ENCODE measurements at places on chromosomes 3 and 15. TPM values are rescaled to one million over a fixed set of nuclear protein-coding genes. Genes with fewer than 3 reads are reported as not detected.

DNA sequence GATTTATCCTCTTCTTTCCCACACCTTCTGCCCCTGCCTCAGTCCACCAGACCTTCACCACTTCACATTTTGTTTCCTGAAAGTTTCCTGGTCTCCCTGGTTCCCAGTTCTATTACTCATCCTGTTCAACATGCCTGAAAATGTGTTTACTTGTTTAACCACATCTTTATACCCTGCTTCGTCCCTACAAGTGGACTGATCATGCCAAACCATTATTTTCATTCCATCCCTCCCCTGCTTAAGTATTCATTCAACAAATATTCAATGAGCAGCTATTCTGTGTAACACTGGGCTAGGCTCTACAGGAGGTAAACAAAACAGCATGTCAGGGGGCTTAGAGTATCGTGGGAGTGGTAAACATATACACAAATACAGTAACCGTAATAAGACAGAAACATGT, 5.5 kb downstream of the MYO5A start:
- no peak for DNase-seq

GRCh38 chr3:125142420-125142778, 70.1 kb downstream of the SLC12A8 start:
- peak; percentile 67 for DNase-seq

The AADACL2 gene
- not detected for total RNA-seq

- DNase-seq: no peak
Measured at GRCh38 chr3:126540342-126540849, 16.4 kb downstream of the CHST13 start.

The NLGN1 gene
- total RNA-seq: 9.6 TPM

The ASB7 gene
- 11.4 TPM for total RNA-seq

The FGD5 gene
- 12.2 TPM for total RNA-seq

GRCh38 chr3:177777699-177778098, 580.4 kb upstream of the TBL1XR1 start:
- DNase-seq: peak; percentile 63

DNA sequence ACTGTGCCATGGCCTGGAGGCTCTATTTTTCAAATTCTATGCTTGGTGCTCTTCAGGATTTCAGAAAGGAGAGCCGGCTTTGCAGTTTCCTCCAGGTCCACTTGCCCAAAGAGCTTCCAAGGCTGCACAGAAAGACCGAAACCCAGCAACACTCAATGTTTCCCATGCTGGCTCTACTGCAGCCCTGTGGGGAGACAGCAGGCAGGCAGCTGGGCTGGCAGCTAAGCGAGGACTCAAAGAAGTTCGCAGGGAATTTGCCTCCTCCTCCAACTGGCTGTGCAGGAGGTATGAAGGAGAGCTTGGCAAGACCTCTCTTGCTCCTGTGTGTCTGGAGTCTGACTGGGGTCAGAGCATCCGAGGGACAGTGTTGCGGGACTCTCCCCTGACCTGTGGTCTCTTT, 17.4 kb upstream of the ITGA11 start:
- peak; percentile 11 for DNase-seq

DNA sequence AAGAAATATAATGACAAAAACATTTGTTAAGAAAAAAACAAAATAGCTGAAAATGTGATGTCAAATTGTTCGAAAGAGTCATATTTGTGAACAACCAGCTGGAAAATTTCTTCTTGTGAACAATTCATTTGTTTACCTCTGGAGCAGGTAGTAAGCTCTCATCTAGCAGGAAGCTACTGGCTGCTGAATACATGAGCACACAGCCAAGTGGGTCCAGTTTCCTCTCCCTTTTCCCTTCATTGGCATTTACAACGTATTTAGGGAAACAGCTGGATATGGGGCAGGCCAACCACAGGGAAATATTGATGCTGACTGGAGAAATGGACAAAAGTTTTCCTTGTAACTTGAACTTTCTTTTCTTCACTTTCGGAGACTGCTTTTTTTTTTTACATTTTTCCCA, 1354.7 kb upstream of the EPHA6 start:
- DNase-seq: no peak

GRCh38 chr3:71497367-71497897, 86.1 kb downstream of the FOXP1 start:
- DNase-seq: peak; percentile 58

The GCNT3 gene
- not detected for total RNA-seq

DNA sequence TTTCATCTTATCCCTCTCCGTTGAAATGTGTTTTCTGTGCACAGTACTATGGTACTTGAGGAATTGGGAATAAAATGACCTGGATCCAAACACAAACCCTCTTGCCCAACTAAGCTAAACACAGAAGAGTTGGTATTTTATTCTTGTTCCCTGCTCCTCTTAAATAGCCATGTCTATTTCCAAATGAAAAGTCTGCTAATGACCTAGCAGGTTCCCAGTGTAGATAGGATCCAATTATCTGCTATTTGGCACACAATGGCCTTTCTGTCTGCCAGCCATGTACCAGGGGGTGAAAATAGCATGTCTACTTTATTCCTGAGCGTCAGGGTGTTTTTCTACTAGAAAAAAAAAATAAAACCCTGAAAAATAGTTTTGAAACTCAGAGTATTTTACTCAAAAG, 657.0 kb upstream of the NAALADL2 start:
- DNase-seq: no peak

DNA sequence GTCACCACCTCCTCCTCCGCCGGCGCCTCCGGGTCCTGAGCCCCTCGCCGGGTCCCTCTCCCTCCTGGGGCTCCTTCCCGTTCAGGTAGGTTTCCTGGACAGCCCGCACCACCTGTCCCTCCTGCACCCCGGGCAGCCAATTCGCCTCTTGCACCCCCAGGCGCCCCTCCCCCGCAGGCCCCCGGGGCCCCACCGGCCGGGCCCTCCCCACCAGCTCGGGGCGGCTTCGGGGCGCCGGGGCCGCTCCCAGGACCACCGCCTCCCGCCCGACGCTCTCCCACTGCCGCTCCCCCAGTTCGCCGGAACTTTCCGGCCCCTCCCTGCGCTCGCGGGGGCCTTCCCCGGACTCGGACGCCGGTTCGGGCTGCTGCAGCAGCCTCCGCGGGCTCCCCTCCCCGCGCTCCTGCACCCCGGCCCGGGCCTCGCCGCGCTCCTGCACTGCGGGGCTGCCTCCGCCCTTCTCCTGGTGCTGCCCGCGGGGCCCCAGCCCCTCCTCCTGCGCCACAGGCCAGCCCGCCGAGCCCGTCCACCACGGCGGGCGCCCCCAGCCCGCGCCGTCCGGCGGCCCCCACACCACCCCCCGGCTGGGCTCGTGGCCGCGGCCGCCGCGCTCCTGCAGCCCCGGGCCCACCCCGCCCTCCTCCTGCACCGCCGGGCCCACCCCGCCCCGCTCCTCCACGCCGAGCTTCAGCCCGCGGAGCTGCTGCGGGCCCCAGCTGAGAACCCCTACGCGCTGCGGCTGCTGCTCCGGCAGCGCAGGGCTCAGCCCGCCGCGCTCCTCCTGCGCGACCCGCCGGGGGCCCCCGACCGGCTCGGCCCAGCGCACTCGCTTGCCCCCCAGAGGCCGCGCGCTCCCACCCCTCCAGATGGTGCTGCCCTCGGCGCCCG, 587 bp upstream of the TNK2 start:
- peak; percentile 68 for DNase-seq

DNA sequence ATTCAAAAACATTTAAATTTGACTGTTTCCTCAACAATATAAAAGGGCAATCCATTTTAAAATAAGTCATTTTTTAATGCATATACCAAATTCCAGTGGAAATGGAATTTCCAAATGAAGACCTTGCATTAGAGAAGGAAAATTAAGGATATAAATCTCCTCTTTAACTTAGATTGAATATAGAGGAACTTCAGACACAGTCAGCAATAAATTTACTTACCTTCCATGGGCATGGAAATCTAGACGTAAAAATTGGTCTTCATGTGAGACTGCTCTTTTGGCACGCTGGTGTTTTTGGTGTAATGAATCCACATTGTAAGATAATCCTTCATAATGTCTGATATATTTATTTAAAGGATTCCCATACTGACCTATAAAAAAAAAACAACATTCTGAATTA, 32.1 kb downstream of the ADAM10 start:
- DNase-seq: no peak

DNA sequence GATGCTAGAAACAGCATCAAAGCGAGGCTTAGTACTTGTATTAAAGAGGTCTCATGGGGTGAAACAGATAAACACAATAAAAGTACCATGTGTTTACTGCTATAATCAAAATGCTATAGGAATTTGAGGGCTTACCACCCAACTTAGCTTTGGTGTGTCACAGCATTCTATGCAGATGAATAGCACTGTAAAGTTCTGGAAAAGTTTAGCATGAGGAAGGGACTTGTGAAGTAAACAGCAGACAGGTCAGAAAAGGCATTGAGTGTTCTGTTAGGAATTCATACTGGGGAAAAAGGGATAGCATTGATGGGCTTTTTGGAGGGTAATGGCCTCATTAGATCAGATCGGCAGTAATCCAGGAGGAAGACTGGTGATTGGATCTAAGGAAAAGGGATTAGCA, 505.3 kb downstream of the NLGN1 start:
- DNase-seq: no peak

All from GM23338 (cell line).